ENCODE measurements at places on chromosomes 12 and 14.
A peak's percentile ranks its signal among the peaks of the same experiment; 100 is the strongest.

DNA sequence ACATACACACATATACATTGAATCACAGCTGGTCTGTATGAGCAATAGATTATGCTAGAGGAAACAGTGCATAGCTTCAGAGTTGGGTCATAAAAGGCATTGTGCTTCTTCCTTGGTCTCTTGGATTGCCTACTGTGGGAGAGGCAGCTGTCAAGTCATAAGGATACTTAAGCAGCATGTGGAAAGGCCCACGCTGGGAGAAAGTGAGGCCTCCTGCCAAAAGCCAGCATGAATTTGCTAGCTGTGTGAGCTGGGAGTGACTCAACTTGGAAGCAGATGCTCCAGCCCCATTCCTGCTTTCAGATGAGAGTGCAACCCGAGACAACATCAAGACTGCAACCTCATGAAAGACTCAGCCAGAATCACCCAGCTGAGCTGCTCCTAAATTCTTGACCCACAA lies 311.9 kb upstream of the TBX3 start:
- no peak for DNase-seq

DNA sequence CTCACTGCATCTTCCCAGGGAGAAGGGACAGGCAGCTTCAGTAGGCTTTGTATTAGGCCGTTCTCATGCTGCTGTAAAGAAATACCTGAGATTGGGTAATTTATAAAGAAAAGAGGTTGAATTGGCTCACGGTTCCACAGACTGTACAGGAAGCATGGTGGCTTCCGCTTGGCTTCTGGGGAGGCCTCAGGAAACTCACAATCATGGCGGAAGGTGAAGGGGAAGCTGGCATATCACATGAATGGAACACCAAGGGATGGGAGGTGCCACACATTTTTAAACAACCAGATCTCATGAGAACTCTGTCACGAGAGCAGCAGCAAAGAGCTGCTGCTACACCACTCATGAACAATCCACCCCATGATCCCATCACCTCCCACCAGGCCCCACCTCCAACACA lies 182.2 kb upstream of the SFSWAP start:
- DNase-seq = no peak

DNA sequence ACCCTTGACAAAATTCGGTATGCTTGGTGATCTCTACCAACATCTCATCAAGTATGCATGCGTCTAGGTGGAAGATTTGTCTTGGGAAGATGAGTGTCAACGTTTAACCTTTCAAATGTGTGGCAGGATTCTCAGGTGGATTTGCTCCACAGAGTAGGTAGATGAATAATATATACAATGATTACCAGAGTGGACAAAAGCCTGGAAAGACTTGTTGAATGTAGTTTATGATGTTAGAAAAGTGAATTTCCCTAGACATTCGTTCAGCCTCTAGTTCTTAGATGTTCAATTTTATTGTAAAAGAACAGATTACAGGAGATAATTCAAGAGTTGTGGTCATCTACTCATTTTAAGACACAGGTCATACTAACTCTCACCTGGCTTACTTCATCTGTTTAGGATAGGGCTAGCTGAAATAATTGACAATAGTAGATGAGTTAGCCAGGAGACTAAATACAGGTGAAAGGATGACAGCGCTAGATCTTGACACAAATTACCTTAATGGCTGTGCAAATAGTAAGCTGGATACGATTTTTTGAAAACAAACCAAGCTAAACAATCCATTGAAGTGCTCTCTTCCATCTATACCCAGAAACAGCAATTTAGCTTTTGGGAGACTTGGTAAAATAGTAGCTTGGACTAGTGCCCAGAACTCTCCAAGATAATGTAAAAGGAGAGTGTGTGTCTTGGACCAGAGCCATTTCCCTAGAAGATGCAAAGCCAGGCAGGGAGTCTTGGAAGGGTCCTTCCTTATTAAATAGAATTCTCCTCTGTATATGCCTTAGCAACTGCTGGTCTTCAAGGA lies 168.0 kb downstream of the DACT1 start:
- no peak for DNase-seq

- DNase-seq = no peak
Observed at GRCh38 chr12:2493086-2493485, 301.7 kb upstream of the FKBP4 start.

GRCh38 chr14:93804654-93805053 lies 16.4 kb upstream of the PRIMA1 start:
- DNase-seq = no peak

DNA sequence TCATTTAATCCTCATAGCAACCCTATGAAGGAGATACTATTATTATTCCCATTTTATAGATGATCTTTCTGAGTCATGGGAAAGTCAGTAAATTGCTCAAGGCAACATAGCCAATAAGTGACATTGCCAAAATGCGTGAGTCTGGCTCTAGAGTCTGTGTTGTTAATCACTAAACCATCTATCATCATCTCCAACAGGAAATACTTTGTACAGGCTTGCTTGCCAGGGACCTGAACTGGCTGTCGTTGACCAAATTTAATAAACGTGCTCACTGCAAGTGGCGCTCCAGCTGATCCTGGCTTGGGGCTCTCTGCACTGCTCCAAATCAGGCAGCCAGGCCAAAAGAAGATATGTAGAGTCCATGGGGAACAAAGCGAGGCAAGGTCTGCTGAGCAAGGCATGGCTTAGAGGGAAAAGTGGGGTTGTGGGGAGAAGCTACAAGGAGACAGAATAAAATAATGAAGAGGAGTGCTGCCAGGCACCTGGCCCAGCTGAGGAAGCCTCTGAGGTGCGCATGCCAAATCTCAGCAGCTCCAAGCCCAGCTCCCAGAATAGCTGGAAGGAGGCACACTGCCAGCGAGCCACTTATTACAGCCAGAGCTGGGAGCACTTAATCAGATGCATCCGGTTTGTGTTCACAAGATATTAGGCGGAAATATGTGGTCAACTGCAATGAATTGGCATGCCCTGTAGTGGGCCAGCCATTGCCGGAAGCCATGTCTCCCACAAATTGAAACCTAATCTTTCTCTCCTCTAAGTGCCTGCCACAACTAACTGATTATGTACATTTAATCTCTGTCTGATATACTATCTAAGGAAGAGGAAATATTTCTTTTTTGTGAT lies 43.3 kb upstream of the PTPRO start:
- peak; percentile 57 for DNase-seq

DNA sequence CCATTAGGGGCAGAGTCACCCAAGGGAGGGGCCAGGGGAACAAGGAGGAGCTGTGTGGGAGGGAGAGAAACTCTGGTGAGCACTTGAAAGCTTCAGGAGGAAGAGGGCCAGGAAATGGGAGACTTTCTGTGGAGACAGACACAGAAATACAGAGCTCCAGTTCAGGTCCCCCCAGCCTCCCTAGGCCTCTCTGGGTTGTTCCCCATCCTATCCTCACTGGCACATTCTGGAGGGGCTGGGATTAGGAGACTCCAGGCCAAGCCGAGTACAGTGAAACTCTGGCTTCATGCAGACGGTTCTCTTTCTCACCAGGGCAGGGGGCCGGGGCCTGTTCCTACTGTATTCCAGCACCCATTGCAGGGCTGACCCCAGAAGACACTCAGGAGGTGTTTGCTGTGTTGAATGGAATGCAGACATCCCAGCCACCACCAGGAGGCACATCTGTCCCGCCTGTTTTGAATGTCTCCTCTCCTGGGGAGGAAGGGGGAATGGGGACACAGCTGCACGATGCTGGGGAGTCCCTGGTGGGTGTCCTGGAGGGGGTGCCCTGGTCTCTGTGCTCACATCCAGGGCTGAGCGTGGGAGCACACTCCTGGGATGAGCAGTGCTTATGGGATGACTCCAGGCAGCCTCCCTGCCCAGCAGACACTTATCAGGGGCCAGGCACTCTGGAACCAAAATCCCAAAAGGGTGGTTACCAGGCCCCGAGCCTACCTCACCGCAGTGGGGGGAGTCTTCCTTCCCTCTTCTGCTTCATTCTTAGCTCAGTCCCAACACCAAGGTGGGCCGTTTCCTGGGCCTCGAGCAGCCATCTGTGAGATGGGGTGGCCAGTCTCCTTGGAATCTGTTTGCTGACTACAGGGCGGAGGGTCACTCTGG lies 5.5 kb upstream of the KRT84 start:
- DNase-seq = no peak

DNA sequence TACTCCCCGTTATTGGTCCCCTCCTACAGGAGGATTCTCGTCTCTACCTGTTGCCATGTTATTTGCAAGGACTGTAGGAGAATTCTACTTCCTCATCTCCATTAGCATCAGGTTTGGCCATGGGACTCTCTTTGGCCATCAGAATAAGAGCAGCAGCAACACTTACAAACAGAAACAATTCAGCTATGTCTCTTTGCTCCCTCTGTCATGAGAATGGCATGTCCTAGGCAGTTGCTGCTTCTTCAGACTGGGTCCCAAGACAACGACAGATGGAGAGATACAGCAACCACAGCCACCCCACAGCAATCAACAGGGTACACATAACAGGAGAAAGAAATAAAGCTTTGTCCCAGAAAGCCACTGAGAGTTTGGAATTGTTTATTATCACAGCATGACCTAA lies 19.7 kb downstream of the SLC41A2 start:
- no peak for DNase-seq

DNA sequence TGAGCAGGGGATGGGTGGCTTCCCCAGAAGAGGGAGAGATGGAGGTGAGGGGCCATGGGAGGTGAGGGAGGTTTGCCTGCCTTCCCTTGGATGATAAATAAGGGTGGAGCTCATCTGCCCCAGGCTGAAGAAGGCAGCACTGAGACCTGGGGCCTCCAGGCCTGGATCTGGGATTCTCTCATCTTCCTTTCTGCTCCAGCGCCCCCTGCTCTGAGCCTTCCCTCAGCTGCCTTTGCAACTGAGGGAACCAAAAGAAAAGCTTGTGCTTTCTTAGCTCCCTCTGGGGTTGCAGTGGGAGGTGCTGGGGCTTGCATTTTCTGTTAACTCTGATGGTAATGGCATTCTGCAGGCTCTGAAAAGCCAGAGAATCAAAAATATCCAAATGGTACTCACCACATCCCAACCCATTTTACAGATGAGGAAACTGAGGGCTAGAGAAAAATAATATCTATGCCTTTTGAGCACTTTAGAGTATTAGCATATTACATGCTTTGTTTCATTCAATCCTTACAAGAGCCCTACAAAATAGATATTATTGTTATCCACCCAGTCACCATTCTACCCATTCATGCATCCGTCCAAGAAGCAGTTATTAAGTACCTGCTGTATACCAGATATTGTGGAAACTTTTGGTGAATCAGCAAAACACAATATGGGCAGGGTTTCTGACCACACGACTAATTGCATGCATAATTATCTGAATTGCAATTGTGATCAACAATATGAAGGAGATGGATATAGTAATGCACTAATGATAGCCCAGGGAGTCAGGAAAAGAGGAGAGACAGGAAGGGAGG lies 102.2 kb downstream of the WSCD2 start:
- no peak for DNase-seq

- no peak for DNase-seq
Observed at GRCh38 chr14:89621009-89621421, 204.0 kb upstream of the FOXN3 start.

- DNase-seq = no peak
Observed at GRCh38 chr14:23454445-23454856, 15.1 kb upstream of the NGDN start.

DNA sequence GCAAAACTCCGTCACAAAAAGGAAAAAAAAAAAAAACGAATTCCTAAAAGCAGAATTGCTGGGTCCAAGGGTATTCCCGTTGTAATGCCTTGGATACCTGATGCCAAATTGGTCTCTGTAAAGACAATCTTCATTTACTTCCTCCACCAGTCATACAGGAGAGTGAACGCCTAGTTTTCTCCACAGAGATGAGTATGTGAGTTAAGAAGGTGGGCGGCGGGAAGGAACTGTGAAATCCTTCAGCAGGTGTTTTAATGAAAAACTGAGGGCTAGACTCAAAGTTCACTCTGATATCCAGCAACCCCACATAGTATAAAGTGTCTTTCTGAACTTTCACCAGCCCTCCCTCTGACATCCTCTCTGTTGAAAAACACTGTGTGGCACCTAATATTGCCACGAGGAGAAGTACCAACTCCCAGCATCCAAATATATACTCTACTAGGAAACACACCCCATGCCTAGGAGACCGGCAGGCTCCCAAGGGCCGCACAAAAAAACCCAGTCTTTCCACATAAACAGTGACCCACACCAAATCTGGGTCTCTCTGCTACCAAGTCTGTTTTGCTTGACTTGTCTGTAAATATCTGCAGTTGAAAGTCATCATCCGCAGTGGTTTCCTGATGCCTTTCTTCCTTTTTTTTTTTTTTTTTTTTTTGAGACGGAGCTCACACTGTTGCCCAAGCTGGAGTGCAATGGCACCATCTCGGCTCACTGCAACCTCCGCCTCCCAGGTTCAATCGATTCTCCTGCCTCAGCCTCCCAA lies 30.3 kb upstream of the FOXN3 start:
- DNase-seq = peak; percentile 36

- no peak for DNase-seq
Observed at GRCh38 chr12:85923767-85924331, 49.8 kb downstream of the NTS start.

DNA sequence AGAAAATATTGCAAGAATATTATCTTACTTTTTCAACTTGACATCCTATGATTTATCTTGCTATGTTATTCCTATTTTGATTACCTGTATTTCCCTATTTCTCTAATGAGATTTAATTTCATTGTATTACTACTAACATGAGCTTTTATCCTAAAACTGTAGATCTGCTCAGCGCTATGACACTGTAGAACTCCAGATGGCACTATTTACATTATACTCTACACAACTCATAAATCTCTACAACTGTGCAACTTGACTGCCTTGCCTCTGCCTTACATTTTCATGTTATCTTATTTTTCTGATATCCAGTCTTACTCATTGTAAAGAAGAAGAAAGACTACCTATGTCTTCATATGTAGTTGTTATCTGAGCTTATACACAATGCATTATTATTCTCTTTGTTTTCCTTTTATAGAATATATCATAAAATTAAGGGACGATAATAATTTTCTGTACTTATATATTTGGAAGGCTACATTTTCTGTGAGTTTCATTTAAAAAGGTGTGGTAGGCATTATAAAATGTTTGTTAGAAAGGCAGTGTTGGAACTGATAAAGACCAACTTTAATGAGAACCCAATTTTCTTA lies 24.1 kb downstream of the NUP37 start:
- no peak for DNase-seq

DNA sequence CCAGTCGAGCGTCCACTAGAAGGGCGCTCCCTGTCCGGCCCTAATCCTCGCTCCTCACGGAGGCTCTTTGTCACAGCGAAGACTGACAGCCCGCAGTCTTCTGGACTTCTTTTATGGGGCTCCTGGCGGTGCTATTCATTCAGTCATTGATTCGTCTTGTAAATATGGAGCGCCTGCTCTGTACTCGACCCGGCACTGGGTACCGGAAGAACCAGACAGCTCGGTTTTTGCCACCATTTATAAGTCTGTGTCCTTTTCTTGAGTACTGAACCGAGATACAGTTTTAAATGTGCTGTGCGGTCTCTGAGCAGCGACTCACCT lies 570 bp downstream of the DMAC2L start:
- DNase-seq = no peak

DNA sequence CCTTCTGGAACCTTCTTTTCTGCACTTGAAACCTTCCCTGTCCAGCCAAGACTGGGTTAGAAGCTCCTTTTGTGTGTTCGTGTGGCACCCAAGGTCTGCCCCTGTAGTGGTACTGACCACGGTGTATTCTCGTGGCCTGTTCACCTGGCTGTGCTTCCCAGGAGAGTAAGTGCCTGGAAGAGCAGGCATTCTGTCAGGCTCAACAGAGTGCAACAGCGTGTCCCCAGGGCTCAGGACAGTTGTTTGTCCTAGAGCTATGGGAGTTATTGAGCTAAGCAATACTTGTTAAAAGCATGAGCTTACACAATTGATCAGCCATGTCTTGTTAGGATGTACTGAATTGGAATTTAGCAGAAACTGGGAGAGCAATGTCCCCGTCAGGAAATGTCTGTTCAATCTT lies 12.9 kb upstream of the SLC38A2 start:
- no peak for DNase-seq

GRCh38 chr12:6056406-6057240 lies 67.8 kb downstream of the VWF start:
- no peak for DNase-seq

Data from bone marrow (tissue), 2 donors.